Right hindlimb (tissue), 1 donor: ENCODE measurements at places on chromosomes 3 and 15.

DNA sequence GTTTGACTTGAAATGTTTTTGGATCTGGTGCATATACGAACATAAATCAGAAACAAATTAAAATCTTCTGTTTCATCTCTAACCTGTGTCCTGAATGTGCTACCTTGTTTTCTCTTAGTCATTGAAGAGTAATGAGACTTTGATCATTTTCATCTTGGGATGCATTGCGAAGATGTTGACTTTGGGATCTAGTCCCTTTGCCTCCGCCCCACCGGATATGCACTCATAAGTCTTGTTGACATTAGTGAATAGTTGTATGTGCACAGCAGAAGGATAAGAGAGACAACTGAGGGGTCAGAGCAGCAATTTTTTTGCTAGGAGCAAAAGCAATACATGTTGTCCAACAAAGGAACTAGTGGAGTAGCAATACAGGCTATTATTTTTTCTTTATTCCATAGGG is 35.9 kb upstream of the SPRED1 start:
- DNase-seq: no peak

DNA sequence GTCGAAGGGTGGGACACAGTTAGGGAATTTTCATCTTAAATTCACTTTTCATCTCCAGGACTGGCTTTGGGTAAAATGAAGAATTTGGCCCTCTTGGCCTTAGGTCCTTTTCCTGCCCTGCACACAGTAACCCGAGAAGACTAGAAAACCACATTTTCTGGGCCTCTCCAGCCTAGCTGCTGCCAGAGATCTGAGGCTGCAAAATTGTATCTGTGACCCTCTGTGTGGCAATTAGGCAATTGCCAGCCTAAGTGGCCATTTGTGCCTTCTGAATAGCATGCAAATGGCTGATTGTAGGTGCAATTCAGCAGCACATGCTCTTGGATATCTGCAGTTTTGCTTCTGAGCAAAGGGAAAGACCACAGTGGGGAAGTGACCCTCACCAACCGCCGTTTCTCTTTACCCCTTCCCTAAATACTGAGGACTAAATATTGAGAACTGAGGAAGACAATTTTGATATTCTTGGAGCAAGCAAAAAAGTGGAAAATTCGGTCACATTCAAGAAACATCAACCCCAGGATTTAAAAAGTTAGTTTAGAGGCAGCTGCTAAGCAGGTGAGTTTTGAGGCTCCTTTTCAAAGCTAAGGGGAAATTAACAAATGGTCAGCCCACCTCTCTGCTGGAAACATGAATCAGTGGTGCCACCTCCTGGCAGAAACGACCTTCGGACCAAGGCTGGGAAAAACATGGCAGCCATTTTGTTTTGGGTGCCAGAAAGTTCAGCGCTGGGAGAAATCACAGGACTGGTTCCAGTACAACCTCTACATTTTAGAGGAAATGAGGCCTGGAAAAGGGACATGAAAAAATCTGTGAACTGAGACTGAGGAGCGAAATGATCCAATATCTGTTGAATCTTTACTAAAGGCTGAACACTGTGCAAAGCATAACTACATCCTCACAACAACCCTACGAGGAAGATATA is 56.6 kb upstream of the PRTG start:
- DNase-seq: peak; percentile 58

DNA sequence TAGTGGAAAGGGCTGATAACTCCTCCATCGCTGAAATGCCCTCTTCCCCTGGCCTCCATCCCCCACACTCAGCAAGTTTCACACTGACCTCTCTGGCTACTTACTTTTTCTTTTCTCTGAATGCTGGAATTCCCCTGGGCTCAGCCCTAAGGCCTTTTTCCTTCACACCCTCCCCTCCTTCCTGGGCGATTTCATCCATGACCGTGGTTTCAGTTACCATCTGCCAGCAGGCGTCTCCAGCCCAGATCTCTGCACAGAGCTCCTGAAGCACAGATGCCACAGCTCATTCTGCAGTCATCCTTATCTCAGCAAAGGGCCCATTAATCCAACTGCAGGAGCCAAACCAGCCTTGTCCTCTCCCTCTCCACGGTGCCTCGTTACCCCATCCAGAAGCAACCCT is 114.0 kb downstream of the RFTN1 start:
- DNase-seq: peak; percentile 38

DNA sequence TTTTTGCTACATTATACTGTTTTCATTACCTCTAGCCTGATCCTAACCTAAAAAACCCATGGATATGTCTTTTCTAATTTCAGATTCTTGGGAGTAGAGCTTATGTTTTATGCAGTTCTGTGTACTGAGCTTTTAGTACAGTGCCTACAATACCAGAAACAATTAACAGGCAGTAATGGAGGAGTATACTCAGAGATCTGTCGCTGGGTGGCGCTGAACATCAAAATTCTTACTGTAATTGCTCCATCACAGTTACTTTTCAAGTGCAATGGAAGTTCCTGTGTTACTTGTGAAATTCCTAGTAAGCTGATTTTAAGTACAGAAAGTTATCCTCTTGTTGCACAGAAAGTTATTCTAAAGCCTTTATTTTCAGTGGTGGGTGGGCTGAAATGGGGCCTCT is 66.9 kb downstream of the RNF13 start:
- DNase-seq: peak; percentile 38

DNA sequence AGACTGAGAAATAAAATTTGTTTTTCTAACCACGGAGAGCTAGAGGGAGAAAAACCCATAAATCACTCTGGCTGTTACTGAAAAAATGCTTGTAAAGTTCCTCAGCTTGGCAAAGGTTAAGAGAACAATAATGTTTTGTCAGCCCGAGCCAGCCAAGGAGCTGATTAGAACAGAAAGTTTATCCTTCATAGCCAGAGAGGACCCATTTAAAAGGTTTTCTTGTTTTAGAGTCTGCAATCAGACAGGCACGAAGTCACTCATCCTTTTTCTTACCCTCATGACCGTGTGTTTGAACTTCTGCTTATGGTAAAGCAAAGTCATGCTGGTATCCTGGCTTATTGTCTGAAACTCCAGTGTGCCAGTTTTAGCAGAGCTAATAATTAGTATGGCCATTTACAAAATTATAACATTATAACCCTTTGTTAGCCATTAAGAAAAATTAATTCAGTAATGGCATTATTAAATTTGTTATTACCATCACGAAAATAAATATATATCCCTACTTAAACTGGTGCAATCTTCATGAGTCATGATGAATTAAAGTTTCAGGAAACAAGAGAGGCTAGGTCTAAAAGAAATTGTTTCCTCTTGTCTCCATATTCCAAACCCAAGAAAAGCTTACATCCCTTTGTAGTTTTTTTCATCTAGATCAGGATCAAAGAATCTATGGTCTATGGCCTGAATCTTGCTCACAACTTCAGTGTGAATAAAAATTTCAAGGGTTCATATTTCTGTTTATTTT is 13.5 kb upstream of the STXBP5L start:
- no peak for DNase-seq

- no peak for DNase-seq
Measured at GRCh38 chr3:136262559-136262958, 12.4 kb downstream of the PCCB start.

GRCh38 chr15:77696871-77697270 is 64.2 kb upstream of the LINGO1 start:
- no peak for DNase-seq

DNA sequence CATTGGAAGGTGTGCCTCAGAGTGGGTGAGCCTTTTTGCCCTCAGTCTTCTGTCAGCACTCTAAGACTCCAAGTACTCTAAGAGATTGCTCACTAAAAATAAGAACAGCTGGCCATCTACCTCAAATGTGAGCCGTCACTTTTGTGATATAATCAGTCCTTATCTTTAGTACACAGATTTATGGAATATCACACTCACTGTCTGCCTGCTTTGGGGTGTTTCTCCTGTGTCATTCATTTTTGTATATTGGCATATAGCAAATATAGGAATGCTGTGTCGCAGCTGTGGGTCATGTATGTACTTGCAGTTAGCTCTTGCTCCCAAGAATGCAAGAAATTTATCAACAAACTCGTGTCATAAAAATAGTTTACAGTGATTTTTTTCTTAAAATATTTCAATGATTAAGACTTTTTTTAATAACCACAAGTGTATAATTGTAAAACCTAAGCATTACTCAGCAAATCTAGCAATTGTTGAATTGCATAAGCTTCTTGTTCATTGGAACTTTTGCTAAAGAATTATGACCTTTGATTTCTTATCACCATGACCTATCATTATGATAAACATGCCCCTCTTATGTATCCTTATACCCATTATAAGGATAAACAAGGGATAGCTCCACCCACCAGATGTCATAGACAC is 18.8 kb downstream of the SETD5 start:
- no peak for DNase-seq

- DNase-seq: no peak
Measured at GRCh38 chr3:36695113-36695768, 69.1 kb downstream of the DCLK3 start.

DNA sequence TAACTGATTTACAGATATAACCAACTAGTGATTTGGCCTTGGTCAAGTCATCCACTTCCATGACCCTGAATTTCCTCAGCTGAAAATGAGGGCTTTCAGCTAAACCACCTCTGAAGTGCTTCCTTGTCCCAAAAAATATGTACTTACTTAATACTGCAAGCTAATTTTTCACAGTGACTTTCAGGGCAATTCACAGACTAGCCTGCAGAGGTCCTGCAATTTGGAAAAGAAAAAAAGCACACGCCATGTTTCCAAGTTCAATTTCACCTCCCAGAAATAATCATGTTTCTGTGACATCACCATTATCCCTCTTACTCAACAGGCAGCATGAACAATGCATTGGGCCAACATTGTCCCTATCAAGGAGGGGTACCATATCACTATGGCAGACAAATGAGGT is 218.2 kb downstream of the SHOX2 start:
- no peak for DNase-seq

- no peak for DNase-seq
Measured at GRCh38 chr15:73749971-73750370, 3.2 kb downstream of the INSYN1 start.
